ENCODE measurements at places on chromosomes 7 and 10.

- H3K4me3 ChIP-seq = peak overlapping the region; percentile 90
- H3K4me1 ChIP-seq = peaks cover 26% of the 10 kb centered on the region
- H3K36me3 ChIP-seq = peaks cover 5% of the 10 kb centered on the region
- H3K27ac ChIP-seq = peak overlapping the region; percentile 68
- no peaks in the 10 kb centered on the region for H3K27me3 ChIP-seq
Measured at GRCh38 chr7:44750921-44751571, 2.4 kb downstream of the ZMIZ2 start.

- H3K4me3 ChIP-seq = no peak overlapping the region
- peaks cover 5% of the 10 kb centered on the region for H3K36me3 ChIP-seq
- no peaks in the 10 kb centered on the region for H3K27me3 ChIP-seq
Measured at GRCh38 chr7:101547916-101548661, 81.0 kb downstream of the MYL10 start.

DNA sequence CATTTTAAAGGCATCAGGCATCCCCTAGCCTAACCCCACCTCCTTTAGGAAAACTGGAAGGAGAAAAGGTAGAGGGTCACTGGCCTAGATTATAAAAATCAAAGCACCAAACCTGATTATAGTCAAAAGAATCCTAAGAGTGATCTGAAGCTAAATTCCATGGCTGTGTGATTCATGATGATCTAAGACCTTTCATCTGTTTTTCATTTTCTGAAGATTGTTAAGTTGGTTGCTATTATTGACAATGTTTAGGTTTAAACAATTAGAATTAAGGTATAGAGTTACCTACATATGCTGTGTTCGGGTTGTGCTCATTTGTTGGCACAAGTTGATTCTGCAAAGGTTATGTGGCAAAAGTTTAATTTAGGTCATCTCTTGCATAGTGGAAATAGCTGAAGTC lies 148.7 kb downstream of the BICC1 start:
- no peak overlapping the region for H3K27ac ChIP-seq
- H3K4me1 ChIP-seq = peaks cover 6% of the 10 kb centered on the region
- H3K4me3 ChIP-seq = no peak overlapping the region
- DNase-seq = no peak
- no peaks in the 10 kb centered on the region for H3K27me3 ChIP-seq
- peaks cover 16% of the 10 kb centered on the region for H3K36me3 ChIP-seq

DNA sequence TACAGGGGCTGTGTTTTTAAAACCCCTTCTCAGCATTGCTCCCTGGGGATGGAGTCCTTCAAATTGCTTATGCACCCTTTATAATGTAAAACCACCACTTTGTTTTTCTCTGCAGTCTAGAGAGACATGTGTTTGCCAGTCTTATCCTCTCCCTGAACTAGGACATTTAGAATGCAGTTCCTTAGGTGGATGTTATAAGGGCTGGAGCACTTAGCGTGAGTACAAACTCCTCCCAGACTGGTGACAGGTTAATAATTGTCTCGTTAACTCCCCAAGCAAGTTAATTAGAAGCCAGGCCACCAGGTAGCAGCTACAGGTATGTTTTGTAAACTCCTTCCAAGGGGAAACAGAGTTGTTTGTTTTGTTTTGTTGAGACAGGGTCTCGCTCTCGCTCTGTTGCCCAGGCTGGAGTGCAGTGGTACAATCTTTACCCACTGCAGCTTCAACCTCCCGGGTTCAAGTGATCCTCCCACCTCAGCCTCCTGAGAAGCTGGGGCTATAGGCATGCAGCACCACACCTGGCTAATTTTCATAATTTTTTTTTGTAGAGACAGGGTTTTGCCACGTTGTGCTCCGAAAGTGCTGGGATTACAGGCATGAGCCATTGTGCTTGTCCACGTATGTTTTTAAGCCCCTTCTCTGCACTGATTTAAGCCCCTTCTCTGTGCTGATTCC lies 100.2 kb downstream of the FAM107B start:
- no peak overlapping the region for H3K4me3 ChIP-seq
- H3K27ac ChIP-seq = no peak overlapping the region
- DNase-seq = no peak
- no peaks in the 10 kb centered on the region for H3K27me3 ChIP-seq
- peaks cover 22% of the 10 kb centered on the region for H3K4me1 ChIP-seq
- no peaks in the 10 kb centered on the region for H3K36me3 ChIP-seq

DNA sequence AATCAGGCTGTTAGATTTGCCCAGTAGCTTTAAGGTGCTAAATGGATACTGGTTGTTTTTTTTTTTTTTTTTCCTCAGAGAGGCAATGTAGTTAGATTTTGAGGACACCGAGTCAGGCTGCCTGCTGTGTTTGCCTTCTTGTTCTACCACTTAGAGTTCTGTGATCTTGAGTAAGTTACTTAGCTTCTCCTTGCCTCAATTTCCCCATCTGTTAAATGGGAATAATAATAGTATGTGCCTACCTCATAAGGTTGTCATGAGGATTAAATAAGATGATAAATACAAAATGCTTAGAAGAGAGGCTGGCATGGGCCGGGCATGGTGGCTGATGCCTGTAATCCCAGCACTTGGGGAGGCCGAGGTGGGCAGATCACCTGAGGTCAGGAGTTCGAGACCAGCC lies 14.6 kb downstream of the MORN4 start:
- no peak overlapping the region for H3K4me3 ChIP-seq
- H3K4me1 ChIP-seq = peaks cover 3% of the 10 kb centered on the region
- H3K36me3 ChIP-seq = peaks cover 7% of the 10 kb centered on the region
- H3K27me3 ChIP-seq = no peaks in the 10 kb centered on the region
- no peak for DNase-seq

- H3K4me3 ChIP-seq = no peak overlapping the region
- H3K27me3 ChIP-seq = no peaks in the 10 kb centered on the region
- peaks cover 32% of the 10 kb centered on the region for H3K4me1 ChIP-seq
- DNase-seq = no peak
- peak overlapping the region; percentile 22 for H3K27ac ChIP-seq
Measured at GRCh38 chr10:95476469-95477174, 84.5 kb downstream of the SORBS1 start.

- peaks cover 6% of the 10 kb centered on the region for H3K27me3 ChIP-seq
- peak overlapping the region; percentile 42 for H3K27ac ChIP-seq
- no peaks in the 10 kb centered on the region for H3K4me1 ChIP-seq
- no peak for DNase-seq
- H3K4me3 ChIP-seq = no peak overlapping the region
Measured at GRCh38 chr7:128672927-128673517, 930 bp downstream of the GARIN1A start.

DNA sequence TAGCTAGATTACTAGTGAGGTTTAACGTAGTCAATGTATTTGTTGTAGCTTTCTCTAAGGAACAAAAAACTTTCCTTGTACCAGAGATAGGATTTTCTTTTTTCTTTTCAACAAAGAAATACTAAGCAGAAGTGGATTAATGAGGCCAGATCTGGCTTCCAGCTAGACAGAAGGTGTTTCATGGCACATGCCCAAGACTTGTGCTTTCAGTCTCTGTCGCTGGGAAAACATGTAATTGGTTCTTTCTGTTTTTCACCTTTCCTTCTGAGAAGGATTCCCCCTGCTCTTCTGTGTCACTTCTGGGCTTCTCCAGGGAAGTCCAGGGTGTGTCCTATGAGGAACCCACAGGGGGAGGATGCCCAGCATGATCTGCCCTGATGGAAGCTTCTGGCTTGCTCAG lies 492.2 kb downstream of the CCSER2 start:
- peaks cover 10% of the 10 kb centered on the region for H3K4me1 ChIP-seq
- H3K36me3 ChIP-seq = no peaks in the 10 kb centered on the region
- peaks cover 3% of the 10 kb centered on the region for H3K27me3 ChIP-seq

DNA sequence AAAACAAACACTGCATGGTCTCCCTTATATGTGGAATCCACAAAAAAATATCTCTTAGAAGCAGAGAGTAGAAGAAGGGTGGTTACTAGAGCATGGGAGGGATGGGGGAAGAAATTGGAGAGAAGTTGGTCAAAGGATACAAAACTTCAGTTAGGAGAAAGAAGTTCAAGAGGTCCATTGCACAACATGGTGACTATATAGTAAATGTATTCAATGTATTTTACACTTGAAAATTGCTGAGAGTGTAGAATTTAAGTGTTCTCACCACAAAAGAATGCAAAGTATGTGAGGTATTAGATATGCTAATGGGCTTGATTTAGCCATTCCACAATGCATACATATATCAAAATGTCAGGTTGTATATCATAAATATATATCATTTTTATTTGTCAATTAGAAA lies 232.0 kb upstream of the CELF2 start:
- no peaks in the 10 kb centered on the region for H3K36me3 ChIP-seq
- no peak overlapping the region for H3K4me3 ChIP-seq
- H3K27me3 ChIP-seq = no peaks in the 10 kb centered on the region
- no peak overlapping the region for H3K27ac ChIP-seq

GRCh38 chr10:103064956-103065355 lies 128.1 kb downstream of the NT5C2 start:
- no peak overlapping the region for H3K27ac ChIP-seq
- H3K36me3 ChIP-seq = no peaks in the 10 kb centered on the region
- H3K4me3 ChIP-seq = no peak overlapping the region
- H3K27me3 ChIP-seq = no peaks in the 10 kb centered on the region

DNA sequence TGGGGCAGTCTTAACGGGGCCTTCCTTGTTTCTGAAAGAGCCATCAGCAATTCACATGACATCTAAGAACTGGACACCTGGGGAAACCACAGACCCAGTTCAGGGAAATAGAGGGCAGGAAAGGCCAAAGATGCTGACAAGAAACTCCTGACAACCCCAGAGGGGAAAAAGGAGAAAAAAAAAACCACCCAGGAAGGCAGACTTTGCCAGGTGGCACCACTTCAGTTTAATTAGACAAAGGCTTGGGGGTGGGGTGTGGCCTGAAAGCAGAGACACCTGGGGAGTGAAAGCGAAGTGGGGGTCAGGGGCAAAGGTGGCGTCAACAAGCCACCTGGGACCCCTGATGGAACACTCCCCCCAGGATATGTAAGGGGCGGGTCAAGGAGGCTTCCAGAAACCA lies 53.6 kb downstream of the RAB11FIP2 start:
- DNase-seq = no peak
- no peaks in the 10 kb centered on the region for H3K27me3 ChIP-seq
- peaks cover 10% of the 10 kb centered on the region for H3K4me1 ChIP-seq
- H3K4me3 ChIP-seq = no peak overlapping the region
- H3K27ac ChIP-seq = no peak overlapping the region
